ENCODE measurements at places on chromosomes 11 and 22.

DNA sequence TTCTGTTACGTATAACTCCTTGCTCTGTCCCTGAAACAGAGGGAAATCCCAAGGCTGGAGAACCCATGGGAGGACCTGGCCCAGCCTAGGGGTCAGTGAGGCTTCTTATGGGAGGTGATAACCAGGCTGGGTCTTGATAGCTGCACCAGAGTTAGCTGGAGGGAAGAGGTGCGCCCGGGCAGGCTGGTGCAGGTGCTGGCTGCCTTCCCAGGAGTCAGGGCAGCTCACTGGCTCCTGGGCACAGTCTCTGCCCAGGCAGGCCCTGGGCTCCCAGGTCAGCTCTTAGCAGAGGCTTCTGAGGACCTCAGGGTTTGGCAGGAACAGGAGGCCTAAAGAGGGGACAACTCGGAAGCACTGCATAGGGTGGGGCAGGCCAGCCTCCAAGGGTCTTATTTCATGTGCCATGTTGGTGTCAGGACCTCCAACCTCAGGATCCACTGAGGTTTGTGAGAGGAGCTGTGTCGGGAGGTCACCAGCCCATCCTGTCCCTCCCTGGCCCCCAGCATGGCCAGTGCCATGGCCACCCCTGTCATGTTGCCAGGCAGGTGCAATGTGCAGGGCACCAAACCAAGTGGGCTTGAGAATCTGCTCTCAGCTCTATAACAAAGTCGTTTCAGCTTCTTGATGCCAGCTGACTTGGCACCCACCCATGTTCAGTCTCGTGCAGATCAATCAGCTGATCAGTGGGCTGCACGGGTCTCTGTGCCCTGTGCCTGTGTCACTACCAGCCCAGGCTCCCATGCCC, 20.5 kb upstream of the CELSR1 start:
- no peak for DNase-seq

- DNase-seq = no peak
These were observed 3.5 kb downstream of the TRIM66 start for GRCh38 chr11:8679006-8679405.

- no peak for DNase-seq
These were observed 22.0 kb upstream of the TUB start for GRCh38 chr11:8059030-8059429.

DNA sequence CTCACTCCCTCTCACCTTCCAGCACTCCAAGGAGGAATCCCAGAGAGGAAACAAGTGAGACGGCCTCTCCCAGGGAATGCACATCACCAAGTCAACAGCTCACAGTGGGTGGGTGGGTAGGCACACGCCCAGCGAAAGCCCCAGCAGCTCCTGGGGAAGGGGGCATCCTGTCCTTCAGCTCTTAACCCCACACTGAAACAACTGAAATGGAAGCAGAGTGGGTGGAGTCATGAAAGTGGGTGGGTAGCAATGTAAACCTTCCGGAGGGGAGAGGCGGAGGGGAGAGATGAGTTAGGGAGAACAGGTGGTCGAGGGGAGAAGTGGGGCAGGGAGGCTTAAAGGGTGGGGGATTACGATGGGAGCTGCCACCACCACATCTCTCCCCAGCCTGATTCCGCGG, 5.4 kb downstream of the MCHR1 start:
- no peak for DNase-seq

DNA sequence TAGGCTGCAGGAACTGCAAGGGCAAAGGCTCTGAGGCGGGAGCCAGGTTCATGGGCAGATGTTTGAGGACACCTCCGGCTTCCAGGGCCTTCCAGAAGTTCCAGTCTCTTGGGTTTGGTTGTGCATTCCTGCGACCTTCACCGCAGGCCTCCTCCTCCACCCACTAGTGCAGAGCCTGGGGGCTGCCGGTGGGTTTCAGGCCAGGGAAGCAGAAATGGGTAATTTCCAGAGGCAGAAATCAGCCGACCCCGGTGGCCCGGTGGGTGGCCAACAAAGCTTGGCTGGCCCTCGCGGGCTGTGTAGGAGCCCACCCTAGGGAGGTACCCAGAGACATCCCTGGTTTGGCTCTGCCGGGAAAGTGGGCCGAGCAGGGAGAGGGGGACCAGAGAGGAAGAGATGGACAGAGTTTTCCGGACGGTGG, 417 bp upstream of the PHETA2 start:
- DNase-seq = no peak

- DNase-seq = no peak
These were observed 26.7 kb downstream of the DHCR7 start for GRCh38 chr11:71421392-71421950.

DNA sequence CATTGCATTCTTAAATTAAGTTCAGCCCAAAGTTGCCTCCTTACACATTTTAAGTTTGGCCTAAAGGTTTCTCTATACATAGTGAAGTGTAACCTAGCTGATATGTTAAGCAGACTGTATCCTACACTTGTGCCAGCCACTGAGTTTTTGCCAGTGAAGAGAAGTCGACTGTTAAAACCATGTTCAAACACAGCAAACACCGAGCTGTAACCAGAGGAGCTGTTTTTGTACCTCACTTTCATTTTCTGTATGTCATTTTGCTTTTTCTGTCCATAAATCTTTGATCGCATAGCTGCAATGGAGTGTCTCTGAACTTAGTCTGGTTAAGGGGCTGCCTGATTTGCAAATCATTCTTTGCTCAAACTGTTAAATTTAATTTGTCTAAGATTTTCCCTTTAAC, 403.7 kb downstream of the LUZP2 start:
- DNase-seq = no peak

DNA sequence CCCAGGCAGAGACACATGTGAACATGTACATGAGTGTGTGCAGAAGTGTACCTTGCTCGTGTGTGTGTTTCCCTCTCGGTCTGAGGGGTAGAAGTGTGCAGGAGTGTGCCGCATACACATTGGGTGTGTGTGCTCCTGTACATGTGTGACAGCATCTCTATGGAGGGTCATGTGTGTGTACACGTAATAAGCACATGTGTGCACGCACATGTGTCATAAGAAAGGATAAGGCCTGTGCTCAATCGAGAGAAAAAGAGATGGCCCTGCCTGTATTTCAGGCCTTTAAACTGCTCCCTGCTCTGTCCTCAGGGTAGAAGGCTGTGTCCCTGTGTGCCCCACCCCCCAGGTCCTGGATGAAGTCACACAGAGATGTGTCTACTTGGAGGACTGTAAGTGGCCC, 61.8 kb downstream of the OTOG start:
- DNase-seq = no peak

GRCh38 chr11:66659763-66660162, 17.9 kb downstream of the RBM4B start:
- no peak for DNase-seq

DNA sequence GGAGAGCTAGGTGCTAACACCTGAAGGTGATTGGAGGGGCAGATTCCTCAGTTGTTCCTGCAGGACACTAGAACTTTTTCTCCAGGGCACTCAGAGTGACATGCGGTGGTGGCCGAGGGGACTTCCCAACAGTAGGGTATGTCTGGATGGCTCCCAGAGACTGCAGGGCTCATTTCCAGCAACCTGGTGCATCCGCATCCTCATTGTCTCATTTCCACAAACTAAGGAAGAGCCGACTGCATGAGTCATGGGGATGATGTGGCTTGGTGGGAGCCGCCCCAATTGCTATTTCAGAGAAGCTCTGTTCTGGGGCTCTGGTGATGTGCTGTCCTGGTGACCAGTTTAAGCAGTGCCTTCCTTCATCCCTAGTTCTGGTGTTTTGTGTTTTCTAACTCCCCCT, 2.8 kb upstream of the ROBO4 start:
- DNase-seq = no peak

- no peak for DNase-seq
These were observed 7.8 kb downstream of the PRR14L start for GRCh38 chr22:31742115-31742514.

- no peak for DNase-seq
These were observed 51.4 kb upstream of the NUP50 start for GRCh38 chr22:45112136-45112879.

GRCh38 chr22:39183991-39184585, 31.6 kb upstream of the CBX7 start:
- no peak for DNase-seq

DNA sequence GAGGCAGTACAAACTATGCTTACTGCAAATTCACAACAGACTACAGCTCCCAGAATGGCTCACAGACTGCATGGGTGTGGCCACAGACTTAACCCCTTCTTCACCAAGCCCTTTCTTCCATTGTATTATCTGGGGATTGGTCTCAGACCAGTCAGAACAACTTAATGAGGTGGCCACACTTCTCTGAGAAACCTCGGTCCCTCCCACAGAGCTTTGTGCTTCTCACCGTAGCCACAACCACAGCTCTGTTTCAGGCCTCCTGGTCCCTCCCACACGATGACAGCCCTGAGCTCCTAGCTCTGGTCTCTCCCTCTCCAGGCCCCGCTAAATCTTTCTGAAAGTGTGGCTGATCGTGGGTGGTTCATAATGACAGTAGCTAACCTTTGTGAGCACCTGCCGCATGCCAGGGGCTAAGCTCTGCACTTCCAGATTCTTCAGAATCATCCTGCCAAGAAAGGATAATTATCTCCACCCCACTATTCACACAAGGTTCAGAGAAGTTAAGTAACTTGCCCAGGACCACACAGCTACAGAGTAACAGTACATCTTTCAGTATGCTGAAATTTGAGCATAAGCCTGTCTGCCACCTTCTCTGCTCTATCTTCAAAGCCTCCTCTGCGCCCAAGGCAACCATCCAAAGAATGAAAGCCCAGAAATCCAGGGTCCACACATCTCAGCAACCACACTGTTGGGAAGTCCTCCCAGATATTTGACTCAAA, 5.4 kb downstream of the PDE2A start:
- no peak for DNase-seq

DNA sequence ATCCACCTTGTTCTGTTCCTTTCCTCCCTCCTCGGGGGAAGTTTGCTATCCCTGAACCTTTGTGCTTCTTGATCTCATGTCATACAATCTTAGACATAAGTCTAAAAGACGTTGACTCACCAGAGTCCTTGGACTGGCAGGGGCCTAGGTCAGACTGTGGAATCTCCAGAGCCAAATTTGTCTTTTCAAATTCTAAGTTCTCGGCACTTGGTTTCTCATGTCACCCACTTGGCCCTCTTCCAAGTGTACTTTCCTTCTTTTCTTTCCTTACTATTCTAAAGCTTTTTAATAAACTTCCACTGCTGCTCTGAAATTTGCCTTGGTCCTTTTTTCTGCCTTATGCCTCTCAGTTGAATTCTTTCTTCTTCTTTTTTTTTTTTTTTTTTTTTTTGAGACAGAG, 30.1 kb upstream of the SMPD1 start:
- DNase-seq = no peak

DNA sequence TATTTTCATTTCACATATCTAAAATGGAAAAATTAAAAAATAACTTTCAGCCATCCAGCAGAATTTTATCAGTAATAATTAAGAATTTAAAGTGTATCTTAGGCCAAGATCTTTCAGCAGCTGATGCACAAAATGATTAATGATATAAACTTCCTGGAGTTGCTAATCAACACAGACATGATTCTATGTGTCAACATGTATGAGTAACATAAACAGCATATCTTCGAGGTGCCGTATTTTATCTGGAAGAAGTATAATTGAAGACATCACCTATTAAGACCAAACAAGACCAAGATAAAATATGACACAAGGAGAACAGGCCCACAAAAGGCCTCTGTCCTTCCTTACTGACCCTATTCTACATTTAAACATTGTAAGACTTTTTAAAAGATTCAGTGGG, 45.2 kb downstream of the SLC5A12 start:
- DNase-seq = no peak

DNA sequence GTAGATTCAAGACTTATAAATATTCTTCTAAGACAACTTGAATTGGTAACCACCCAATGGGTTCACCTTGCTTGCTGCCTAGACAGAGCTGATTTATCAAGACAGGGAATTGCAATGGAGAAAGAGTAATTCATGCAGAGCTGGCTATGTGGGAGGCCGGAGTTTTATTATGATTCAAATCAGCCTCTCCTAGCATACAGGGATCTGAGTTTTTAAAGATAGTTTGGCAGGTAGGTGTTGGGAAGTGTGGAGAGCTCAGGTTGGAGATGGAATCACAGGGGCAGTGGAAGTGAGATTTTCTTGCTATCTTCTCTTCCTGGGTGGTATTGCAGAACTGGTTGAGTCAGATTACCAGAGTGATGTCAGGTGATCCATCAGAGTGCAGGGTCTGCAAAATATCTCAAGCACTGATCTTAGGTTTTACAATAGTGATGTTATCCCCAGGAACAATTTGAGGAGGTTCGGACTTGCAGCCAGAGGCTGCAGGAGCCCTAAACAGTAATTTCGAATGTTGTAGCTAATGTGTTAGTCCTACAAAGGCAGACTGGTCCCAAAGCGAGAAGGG, 1448.6 kb upstream of the RAG2 start:
- DNase-seq = no peak

GRCh38 chr22:43011079-43011478, 3.9 kb downstream of the PACSIN2 start:
- no peak for DNase-seq

GRCh38 chr22:43743131-43743530, 69.0 kb downstream of the EFCAB6 start:
- no peak for DNase-seq

GRCh38 chr11:113481672-113482071, 6.5 kb upstream of the DRD2 start:
- no peak for DNase-seq

DNA sequence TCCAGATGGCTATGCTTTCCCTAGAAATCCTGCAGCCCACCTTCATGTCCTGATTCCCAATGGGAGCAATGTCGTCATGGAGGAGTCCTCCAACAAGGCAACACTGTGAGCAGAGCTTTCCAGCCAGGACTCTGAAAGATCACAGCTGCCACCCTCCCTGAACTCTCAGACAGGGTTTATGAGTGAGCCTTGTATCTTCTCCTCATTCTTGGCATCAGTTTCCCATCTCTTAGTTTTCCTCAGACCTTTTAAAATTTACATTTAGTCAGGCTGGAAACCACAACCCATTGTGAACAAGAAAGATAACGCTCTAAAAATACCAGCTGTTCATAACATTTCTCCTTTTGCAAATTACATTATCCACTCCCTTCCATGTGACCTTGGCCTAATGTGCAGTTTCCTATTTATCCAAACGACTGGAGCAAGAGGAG, 15.6 kb upstream of the LYVE1 start:
- DNase-seq = no peak

GRCh38 chr11:86535773-86536172, 136.6 kb downstream of the ME3 start:
- no peak for DNase-seq

DNA sequence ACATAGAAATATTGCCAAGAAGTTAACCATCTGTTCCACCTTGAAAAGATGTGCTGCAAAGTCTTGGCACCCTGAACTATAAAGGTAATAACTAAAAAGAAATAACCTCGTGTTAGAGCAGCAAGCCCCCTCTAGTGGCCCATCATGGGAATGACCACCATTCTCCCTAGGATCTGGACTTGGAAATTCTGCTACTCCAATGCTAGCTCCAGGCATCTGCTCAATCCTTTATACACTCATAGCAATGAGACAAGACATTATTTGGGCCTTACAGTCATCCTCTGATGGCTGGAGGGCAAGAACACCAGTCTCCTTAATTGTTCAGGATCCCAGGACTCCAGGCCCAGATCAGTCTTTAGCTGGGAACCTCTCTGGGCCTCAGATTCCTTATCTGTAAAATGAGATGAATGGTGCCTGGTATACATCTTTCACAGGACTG, 76.0 kb downstream of the CWC15 start:
- DNase-seq = no peak
